NCI-H1092 treated with DMSO at 0.1 percent for 48 hours (cell line): ENCODE measurements at places on chromosomes 2 and 18.

DNA sequence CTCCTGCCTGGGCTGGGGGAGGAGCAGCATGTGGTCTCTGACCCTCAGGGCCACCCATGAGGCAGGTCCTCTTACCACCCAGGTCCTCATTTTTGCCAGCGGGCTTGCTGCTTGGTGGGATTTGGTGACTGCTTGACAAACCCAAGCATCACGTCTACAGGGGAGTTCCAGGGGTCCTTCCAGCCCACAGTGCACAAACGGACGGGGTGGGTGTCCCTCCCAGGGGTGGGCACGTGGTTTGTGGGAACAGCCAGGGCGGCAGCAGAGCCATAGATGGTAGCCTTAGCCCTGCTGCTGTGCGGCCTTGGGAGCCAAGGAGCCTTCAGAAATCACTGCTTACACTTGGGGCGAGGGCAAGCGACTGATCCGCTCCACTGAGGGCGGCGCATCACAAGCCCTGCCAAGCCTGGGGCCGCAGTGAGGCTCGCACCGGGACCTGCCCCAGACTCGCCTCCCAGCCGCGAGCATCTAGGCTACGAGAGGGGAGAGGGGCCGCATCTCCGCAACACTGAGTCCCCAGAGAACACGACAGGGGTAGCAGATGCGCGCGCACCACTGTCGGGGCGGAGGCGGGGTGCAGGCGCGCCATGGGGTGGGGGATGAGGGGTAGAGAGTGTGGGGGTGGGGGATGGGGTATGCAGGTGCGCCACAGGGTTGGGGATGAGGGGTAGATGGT, 36.9 kb downstream of the SNED1 start:
- DNase-seq = no peak

GRCh38 chr2:239466061-239466754, 65.4 kb upstream of the HDAC4 start:
- no peak for DNase-seq

GRCh38 chr2:159904959-159905305, 106.9 kb upstream of the CD302 start:
- DNase-seq = no peak

GRCh38 chr2:98247383-98247782, 98.9 kb upstream of the CNGA3 start:
- DNase-seq = no peak

DNA sequence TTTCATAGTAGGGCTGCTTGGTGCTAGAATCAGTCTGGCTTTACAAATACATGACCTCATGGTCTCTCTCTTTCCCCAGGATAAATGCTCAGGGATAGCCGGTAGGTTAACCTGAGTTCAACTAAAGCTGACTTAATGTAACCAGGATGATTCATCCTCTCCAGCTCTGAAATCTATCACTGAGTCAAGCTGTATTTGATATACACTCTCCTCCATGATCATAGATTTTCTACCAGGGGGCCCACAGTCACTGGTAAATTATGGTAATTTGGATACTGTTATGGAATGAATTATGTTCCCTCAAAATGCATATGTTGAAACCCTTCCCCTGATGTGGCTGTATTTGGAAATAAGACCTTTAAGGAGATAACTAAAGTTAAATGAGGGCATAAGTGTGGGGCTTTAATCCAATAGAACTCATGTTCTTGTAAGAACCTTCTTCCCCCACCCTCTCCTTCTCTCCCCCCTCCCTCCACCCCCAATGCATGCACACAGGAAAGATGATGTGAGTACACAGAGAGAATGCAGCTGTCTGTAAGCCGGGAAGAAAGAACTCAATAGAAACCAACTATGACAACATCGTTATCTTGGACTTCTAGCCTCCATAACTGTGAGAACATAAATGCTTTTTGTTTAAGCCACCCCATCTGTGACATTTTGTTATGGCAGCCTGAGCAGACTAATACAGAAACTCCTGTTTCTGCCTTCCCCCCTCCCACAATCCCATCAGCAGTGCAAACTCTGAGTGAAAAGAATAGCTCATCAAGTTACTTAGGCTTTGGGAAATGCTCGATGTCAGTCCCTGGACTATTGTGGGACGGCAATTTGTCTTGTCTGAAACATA, 134.9 kb upstream of the KYNU start:
- no peak for DNase-seq

GRCh38 chr2:158060835-158061435, 40.7 kb upstream of the UPP2 start:
- DNase-seq = no peak

DNA sequence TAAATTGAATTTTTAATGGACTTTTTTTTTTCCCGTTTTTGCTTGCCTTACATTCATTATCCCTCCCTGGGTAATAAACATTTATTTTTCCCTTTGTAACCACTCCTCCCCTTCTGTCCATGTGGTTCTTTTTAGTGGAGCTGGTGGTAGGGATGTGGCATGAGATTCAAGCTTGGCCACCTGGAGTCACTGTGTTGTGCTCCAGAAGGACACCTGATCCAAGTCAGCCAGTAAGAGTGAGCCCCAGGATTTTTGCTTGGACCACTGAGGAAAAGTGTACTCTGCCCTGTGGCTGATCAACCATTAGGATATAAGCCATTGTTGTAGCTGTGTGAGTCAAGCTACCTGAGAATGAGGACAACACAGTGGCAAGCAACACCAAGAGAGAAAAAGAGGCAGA, 11.1 kb upstream of the ACTR3 start:
- DNase-seq = no peak

- DNase-seq = no peak
Observed at GRCh38 chr2:68344031-68344430, 21.1 kb upstream of the PLEK start.

- DNase-seq = no peak
Observed at GRCh38 chr2:240591784-240592183, 5.2 kb downstream of the CAPN10 start.

DNA sequence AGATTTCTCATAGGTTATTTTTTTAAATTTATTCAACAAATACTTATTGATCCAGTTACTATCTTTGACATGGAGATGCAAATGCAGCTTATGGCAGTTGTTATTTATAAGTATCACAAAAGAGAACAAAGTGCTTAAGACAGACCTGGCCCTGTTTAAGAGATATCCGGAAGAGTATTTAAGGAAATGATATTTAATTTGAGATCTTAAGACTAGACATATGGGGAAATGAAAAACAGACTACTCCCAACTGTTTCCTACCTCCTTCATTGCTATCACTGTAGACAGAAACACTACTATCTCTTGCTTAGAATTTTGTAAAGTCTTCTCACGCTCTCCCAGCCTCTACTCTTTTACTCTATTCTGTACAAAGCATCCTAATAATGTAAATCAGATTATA, 36.0 kb downstream of the RPRD1A start:
- no peak for DNase-seq

DNA sequence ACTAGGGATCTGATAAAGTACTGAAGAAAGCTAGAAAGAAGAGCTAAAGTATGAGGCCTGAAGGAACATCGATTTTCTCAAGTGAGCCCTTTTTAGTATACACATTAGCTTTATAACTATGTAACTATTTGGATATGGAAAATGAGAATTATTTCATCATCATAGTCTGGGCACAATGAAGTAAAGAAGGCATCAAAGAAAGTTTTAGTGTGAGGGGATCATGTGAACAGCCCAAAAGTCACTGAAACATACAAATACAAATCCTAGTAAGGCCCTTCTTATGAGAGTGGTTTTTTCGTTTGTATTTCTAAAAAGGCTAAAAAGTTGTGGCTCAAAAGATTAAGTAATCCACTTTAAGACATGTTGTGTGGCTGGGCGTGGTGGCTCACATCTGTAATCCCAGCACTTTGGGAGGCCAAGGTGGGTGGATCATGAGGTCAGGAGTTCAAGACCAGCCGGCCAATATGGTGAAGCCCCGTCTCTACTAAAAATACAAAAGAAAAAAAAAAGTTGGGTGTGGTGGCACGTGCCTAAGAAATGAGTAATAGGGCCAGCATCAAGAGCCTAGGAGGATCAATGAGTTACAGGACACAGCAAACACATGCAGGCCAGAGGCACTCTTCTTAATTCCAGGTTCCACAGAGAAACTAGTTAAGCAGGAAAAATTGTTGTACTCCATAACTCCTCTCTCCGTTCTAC, 61.9 kb downstream of the PUM2 start:
- no peak for DNase-seq

GRCh38 chr2:46296216-46296839, 879 bp upstream of the EPAS1 start:
- no peak for DNase-seq

GRCh38 chr2:1997976-1998375, 253.7 kb upstream of the PXDN start:
- DNase-seq = no peak

DNA sequence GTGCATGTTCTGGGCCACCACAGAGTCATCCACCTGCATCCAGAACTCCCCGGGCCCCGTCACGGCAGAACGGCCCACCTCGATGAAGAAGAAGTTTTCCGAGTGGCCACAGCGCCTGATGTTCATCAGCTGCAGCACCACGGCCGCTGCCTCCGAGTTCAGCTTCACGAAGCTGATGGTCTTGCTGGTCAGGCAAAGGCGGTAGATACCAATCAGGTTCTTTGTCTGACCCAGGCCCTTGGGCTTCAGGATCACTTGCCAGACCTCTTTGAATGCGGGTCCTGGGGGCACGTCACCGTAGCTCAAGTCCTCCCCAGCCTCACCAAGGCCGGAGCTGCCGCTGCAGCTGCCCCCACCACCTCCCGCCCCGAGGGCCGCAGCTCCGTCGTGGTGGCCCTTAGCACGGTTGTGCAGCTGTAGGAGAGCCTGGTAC, 1.6 kb downstream of the IRS1 start:
- DNase-seq = no peak
